ENCODE measurements at places on chromosomes 3 and 15.

DNA sequence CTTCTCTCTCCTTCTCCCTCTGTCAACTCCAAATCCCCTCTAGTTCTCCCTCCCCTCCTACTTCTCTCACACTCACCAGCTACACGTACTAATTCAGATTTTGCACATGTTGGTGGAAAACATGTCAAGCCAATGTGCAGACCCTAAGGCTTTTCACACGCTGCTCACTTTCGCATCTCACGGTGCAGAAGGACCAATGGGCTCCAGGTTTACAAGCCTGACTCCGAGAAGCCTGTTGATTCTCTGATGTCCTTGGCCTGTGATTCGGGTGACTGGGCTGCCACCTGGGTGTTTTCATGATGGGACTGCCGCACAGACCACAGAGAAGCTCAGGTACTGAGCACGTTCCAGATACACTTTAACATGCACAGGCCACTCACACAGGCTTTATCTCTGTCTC lies 3.7 kb downstream of the FOXL2NB start:
- no peak for DNase-seq

- no peak for DNase-seq
These were observed 6.0 kb upstream of the PLCB2 start for GRCh38 chr15:40313531-40314398.

DNA sequence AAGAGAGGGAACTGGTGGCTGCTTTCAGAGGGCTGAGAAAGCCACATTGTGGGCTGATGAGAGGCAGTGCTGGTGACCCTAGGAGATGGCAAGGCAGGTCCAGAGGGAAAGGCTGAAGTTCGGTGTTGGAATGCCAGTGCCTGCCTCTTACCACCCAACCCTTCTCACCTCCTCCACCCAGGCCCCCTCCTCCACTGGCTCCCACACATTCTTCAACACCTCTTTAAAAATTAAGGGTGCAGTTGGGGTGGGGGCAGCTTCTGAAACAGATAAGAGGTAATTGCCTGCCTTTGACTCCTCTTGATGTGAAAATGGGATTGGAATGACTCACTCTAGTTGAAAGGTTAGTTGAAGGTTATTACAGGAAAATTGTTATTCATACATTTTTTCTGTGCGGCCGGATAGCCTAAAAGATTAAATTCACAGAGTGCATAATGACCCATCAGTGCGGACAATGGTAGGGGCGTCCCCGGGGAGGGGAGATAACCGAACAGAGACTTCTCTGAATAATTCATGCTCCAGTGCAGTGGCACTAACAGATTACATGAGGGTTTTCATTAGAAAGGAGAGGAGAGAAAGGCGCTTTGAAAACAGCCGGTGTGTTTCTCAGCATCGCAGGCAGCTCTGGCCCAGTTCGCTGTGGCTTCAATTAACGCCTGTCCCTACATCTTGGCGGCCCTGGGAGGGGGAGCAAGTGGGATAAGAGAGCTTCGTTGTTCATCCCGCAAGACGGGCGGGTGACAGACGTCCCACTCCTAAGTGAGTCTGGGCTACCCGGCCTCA lies 212.4 kb downstream of the TLE3 start:
- no peak for DNase-seq

DNA sequence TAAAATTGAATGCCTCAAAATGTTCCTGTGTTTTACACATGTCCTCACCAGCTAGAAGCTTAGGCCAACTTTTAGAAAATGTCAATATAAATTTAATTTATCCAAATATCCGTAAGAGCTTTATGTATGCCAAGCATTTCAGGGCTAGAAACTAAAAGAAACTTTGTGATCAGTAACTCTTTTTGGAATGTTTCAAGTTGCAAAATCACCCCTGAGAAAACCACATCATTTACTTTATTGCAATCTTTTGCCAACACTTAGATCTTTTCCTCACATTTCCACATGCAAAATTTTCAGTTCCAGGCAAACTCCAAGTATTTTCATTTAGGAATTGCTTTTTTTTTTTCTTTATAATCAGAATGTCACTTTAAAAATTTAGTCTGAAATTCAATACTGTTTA lies 20.1 kb upstream of the IGF1R start:
- DNase-seq = no peak

DNA sequence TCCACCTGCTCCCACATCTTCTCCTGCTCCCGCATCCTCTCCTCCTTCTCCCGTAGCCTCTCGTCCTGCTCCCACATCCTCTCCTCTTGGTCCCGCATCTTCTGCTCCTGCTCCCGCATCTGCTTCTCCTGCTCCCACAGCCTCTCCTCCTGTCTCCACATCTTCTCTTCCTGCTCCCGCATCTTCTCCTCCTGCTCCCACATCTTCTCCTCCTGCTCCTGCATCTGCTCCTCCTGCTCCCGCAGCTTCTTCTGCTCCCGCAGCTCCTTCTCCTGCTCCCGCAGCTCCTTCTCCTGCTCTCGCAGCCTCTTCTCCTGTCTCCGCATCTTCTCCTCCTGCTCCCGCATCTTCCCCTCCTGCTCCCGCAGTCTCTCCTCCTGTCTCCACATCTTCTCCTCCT lies 5.8 kb downstream of the GOLGA6L2 start:
- DNase-seq = no peak

DNA sequence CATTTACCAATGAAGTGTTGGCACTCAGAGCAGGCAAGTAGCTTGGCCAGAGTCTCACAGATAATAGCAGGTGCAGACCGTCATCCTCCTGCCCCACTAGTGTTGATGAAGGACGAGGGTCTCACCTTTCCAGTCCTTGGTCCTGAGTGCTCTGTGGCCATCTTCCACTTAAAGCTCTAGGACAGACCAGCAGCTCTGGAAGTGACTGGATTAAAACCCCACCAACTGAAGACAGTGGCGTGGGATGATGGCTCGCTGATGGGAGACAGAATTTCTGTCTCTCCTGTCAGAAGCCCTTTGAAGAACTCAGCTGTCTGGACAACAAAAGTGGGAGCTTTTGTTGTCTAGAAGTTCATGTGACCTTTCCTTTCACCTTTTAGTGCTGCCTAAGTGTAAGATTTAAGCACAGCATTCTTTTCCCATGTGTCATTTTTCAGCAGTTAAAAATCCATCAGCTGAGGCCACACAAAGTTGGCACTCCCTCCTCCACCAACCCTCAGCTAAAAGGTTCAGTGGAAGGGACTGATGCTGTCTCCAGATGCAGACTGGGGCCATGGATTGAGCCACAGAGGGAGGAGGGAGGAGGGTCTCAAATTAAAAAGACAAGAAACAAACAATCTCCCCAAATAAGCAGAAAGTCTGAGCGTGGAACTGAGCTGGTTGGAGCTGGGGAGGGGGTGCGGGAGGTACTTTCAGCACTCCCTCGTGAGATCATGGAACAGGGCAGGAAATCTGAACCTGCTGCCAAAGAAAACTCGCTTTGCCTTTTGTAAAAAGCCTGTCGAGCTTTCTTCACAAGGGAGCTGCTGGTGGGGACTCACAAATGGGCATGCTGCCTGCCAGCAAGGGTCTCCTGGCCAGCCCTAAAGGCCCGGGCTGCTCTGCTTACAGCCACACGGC lies 148.5 kb upstream of the CTDSPL start:
- no peak for DNase-seq

DNA sequence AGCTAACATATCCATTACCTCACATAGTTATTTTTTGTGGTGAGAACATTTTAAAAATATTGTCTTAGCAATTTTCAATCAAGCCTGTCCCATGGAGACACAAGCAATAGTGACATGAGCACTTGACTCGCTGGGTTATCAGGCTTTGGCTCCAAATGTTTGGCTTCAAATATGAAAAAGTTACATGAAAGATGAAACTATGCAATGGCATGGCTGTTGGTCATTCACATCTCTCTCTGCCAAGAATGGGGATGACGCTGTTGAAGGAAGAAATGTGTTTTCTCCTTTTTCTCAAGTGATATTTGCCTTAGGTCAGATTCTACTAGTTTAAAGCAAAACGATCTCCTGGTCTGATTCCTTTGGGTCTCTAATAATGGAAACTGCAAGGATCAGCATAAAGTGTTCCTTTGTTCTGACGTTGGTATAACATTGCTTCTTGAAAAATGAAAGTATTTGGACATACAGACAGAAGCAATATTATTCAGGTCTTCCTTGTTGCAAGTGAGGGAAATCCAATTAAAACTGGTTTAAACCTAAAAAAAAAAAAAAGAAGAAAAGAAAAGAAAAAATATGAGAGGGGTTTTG lies 71.2 kb downstream of the SSUH2 start:
- DNase-seq = no peak

DNA sequence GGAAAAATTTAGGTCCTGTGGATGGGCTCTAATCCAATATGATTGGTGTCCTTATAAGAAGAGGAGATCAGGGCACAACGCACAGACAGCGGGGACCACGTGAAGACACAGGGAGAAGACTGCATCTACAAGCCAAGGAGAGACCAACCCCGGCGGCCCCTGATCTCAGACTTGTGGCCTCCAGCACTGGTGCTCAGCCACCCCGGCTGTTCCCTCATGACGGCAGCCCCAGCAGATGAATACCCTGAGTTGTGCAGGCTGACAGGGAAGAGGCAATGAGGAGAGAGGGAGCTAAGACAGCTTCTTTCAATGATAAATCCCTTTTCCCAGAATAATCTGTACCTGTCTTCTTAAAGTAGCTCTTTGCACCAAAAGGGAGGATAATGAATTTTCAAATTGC lies 33.3 kb upstream of the CGNL1 start:
- no peak for DNase-seq

GRCh38 chr3:150132101-150132749 lies 161.5 kb upstream of the PFN2 start:
- peak; percentile 6 for DNase-seq

GRCh38 chr15:41215708-41216107 lies 14.8 kb downstream of the EXD1 start:
- DNase-seq = no peak

DNA sequence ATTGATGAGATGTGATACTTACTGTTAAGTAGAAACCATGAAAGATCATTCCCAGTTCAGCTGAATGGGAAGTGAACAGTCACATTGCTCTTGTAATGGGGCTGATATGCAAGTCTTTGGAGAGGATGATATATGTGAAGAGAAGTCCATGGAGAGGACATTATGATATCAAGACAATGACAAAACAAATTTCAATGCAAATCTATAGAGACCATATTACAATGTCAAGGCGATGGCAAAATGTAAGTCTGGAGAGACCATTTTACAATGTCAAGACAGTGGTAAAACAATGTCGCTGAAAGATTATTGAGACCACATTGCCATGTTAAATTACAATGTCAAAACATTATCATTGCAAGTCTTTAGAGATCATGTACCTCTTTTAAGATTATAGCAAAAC lies 277.1 kb upstream of the MEIS2 start:
- no peak for DNase-seq

DNA sequence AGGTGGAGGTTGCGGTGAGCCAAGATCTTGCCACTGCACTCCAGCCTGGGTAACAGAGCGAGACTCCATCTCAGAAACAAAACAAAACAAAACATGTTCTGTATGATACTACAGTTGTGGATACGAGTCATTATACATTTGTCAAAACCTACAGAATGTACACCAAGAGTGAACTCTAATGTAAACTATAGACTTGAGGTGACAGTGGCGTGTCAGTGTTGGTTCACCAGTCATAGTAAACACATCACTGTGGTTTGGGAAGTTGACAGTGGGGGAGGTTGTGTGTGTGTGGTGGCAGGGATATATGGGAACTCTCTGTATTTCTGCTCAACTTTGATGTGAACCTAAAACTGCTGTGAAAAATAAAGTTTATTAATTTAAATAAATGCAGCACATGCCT lies 33.0 kb upstream of the GNB5 start:
- DNase-seq = no peak

DNA sequence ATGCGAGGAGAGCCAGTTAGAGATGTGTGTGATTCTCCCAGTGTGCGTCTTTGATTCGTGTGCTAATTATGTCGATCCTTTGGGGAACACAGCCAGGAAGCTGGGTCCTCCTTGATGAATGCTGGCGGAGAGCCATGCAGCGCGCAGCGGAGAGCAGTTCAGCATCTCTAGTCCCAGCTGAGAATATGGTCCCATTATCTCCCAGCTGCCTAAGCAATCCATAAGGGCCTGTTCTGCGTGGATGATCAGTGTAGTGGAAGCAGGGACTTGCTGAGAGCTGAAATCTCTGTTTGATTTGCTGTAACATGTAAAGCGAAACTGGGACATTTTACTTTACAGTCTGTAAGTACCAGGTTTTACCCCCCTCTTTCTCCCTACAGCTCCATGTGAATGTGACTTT lies 412.7 kb downstream of the CNTN4 start:
- no peak for DNase-seq

DNA sequence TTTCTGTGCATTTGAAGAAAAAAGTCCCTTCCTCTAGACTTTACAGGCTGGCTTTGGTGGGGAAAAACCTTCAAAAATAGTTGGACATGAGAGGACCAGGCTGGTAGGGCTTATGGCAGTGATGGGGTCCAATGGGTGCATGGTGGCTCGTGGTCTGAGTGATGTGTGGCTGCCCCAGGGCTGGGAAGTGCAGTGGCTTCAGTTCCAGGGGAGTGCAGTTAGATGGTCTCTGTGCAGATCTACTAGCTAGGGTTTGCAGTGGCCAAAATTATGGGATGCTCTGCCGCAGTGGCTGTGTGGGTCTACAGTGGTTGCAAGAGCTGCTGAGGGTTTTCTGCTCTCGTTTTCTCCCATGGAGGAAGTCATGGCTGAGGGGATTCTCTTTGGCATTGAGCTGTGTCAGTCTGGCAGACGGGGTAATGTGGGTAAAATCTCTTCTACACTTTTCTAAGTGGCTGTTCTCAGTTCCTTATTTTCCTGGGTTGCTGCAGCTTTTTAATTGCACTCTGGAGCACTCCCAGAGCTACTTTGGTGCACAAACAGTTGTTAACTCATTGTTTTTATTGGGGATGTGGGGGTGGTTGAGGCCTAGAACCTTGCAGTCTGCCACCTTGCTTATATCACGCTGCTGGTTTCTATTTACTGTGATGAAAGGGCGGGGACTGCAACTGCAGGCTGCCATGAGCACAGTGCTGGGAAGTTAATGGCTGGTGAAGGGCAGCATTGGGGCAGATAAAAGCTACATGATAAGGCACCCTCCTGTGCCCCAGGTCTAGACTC lies 1324.6 kb downstream of the NSUN3 start:
- DNase-seq = no peak

DNA sequence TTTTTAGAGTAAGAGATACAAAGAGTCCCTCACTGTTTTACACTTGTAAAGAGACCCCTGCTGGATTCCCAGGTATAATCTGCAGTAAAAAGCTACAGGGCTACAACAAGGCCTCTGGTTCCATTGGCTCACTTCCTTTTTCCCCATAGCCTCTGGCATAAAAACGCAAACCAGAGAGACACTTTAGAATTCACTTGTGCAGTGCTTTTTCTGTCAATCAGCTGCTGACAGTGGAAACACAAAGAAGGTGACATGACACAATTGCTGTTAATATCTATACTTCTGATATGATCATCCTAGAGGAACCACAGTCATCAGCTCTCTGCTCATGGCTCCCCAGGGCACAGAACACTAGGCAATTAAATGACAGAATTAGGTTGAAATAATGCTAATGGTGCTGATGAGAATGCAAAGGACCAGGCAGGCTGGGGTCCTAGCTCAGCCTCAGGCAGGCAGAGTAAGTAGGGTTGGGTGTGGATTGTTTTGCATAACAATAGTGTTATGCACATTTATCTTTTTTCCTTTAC lies 667.9 kb upstream of the CFAP20DC start:
- DNase-seq = no peak

DNA sequence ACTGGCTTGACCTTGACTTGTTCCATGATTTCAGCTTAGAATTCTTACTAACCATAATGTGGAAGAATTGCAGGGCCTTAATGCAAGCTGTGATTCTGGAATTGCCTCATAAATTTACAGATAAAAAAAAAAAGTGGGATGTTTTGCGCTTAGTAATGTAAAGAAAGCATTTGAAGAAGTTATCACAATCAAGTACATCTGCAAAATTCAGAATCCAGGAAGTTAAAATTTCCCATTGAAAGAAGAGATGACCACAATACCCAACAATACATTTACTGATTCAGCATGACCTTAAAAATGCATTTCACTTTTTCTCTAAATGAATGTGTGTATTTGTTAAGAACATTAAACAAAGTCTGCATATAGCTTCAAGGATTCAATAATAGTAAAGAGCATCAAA lies 65.1 kb upstream of the CCNL1 start:
- DNase-seq = no peak
